Right cardiac atrium (tissue), 5 donors: ENCODE measurements at places on chromosomes 5 and 9. TPM values are rescaled to one million over a fixed set of nuclear protein-coding genes. Genes with fewer than 3 reads are reported as not detected.

- no peak for DNase-seq
These were observed 386.1 kb downstream of the ACTL7B start for GRCh38 chr9:108469654-108470053.

DNA sequence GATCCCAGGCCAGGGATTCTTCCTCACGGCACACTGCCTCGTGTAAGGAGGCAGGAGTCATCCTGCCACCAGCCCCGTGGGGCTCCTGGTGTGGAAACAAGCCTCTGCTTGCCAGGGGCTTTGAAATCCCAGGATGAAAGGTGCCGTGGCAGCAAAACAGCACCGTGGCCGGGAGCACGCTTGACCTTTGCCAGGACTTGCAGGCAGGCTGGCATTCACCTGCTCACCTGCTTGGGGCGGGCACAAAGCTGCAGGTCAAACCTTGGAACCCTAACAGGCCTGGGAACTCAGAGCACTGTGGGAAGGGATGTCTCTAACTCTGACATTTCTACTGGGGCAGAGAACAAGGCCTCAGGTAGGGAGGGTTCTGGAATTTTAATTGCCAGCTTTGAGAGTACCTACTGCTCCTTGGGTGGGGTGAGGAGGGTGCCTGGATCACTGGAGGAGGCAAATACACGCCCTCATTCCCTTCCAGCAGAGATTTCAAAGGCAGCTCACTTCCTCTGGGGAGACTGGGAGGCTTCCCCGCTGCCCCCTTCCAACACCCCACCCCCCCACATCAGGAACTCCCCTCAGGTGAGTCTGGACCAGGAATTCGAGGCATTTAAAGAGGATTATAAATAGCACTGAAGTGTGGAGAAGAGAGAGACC is 45.6 kb upstream of the STXBP1 start:
- DNase-seq: peak; percentile 40

DNA sequence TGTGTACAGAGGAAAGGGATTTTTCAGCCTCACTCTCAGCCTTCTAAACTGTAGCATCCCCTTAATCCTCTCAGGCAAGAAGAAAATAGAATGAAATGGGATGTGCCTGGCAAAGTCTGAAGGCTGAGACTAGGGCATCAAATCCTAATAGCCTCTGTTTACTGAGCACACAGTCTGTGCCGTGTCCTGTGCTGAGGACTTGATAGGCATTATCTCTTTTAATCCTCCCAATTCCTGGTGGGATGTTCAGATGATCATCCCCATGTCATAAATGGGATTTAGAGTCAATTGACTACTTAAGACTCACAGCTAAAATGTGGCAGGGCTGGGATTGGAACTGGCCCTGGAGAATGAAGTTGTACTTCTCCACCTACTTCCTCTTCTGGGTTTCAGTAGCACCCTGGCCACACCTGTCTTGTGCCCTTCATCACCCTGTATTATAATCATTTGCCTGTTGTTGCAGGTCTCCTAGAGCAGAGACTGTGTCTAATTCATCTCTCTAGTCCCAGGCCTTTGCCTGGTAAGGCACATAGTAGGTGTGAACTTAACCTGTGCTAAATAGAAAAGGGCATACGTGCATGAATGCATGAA is 81.0 kb downstream of the WWC1 start:
- DNase-seq: no peak

GRCh38 chr5:136656811-136657210 is 291.5 kb upstream of the TRPC7 start:
- DNase-seq: no peak

DNA sequence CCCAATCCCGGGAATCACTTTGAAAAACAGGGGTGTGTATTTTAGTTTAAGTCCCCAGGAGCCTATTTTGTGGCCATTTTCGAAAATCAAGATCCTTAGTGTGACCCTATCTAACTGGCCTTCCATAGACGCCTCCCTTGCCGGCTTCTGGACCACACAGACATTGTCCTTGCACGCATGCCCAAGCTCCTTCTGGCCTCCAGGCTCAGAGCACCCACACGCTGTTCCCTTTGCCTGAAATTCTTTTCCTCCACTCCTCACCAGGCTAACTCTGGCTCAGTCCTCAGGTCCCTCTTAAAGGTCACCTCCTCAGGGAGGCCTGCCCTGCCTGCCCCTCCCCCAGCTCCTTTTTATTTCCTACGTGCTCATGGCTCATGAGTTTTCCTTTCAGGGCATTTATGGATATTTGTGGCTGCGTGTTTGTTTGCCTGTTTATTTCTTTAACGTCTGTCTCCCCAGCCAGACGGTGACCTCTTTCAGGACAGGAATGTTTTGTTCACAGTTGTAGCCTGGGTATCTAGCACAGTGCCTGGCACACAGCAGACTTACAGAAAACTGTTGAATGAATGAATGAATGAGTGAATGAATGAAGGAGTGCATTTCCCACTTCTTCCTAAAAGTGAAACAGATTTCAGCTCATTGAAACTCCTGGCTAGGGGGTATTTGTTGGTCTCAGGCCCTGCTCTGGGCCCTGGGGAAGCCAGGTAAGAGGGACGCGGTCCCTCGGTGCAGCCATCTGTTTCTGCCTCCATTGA is 79.1 kb upstream of the IER5L start:
- DNase-seq: peak; percentile 23

DNA sequence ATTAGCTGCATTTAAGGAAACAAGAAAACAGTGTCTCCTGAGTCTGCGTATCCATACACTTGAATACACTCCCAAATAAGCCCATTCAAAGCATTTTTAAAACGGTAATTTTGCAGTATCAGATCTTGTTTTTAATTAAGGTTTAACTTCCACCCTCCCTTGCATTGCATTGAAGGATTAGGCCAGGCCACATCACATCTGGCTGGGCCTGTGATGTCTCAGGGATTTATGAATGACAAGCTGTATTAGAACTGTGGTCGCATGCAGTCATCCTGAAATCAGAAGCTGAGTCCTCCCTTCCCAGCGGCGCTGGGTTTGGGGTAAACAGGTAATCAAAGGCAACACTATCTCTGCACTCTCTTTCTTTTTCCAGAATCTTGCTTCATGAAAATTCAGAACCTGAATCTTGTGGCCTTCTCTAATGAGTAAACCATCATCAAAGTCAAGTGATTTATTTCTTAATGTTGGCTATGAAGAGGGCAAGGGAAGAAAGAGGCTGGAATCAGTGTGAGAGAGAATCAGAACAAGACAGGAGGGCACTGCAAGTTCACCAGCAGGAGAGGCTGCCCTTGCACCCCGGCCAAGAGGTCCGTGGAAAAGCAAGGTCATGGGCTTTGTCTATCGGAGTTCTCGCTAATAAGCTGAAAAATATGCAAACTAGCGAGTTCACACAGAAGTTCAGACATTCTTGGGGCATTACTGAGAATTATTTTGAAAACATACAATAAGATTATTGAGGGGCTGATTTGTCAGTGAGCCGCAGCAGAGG is 80.0 kb upstream of the ZSWIM6 start:
- no peak for DNase-seq

DNA sequence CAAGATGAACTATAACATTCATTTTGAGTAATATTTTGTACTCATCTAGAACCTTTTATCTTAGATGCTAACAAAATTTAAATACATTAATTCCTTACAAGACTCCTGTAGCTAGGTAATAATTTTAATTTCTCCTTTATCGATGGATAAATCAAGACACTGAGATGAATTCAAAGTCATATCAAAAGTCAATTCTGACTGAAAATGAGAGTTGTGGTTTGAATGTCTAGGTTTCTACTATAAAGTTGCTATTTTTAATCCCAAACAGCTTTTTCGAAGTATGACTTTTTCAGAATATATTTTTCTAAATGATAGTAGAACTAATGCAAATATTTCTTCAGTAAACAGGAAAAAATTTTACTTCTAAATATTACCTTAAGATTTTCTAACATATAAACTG is 491.7 kb upstream of the FAM174A start:
- no peak for DNase-seq

- DNase-seq: no peak
These were observed 84.1 kb downstream of the SNX18 start for GRCh38 chr5:54601411-54602230.

DNA sequence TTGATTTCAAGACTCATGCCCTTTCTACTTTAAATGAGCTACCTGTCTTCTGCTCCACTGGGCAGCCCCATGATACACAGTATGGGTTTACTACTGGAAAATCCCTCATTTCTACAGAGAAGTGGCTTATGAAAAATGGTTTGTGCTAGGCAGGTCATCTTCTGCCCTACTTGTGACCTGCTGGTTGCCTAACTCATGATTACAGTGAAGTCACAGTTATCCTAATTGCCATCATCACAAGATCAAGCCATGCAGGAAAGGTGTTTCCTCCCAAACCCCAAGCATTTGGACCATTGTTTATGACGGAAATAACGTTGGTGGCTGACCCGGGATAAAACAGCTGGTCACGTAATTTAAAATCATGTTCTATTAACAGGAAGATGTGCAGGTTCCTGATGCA is 330.6 kb downstream of the ACTL7B start:
- no peak for DNase-seq

- no peak for DNase-seq
These were observed 300.4 kb downstream of the DTWD2 start for GRCh38 chr5:118687661-118688621.

DNA sequence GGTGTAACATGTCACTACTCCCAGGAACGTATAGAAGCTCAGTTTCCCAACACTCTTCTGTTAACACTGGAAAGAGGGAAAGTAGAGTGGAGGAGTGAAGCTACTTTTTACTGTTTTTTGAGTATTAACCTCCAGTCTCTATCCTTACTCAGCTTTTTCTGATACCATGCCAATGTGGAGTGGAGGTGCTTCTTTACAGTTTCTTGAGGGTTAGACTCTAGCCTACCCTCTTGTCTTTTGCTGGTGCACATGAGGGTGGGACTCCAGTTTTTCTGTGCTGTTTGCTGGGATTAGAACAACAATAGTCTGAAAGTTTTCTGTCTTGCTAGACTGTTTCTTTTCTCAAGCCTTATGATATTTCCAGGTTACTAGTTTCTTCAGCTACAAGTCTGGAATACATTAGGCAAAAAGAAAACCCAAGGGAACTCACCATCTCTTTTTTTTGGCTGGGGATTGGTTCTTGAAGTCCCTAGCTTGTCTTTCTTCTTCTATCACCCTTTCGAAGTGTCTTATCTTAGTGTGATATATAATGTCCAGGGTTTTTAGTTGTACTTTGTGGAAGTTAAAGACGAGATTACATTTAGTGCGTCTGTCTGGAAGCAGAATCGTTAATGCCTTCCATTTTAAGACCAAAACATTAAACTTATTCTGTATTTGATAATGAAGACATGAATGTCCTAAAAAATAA is 35.9 kb downstream of the PRR16 start:
- no peak for DNase-seq

DNA sequence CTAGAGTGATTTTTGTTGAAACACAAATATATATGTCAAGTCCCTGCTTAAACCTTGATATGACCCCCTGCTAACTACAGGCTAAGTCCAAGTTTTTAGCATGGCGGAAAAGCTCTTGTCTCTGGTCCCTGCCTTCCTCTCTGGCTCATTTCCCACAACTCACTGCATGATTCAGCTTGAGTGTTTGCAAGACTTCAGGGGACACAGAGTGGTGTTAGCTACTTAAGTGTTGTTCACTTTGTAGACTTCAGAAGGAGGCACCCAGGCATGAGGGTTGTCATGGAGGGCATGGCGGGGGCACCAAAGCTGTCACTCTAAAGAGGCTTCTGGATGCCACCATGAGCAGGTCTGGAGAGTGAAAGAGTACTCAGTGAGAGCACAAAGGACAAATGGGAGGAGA is 362.4 kb upstream of the ACTBL2 start:
- DNase-seq: no peak

GRCh38 chr5:131322926-131323325 is 59.1 kb downstream of the CDC42SE2 start:
- no peak for DNase-seq

- no peak for DNase-seq
These were observed 210.2 kb downstream of the MEF2C start for GRCh38 chr5:88672644-88673252.

DNA sequence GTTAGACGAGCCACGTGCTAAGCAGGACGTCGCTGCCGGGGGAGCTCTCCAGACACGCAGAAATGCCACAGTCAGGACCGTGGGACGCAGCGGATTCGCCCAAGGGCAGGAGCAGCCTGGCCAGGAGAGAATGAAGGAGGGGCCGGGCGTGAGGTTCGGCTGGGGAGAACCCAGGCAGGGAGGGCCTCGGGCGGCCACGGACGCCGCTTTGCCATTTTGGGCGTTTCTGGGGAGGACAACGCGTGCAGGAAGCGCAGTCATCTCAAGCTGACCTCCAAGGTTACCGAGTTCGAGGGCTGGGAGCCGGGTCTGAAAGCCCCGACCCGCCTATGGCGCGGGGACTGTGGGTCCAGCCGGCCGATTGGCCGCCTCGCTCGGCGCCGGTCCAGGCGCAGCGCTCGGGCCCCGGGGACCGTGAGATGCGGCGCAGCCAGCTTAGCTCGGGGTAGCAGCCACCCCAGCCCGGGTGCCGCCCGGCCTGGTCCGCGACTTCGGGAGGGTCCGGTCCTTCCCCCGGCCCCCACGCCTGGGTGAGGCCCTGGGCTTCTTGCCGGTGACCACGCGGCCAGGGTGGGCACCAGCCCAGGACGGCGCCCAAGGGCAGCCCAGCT is 760 bp upstream of the MAN1B1 start:
- DNase-seq: peak; percentile 87

GRCh38 chr5:116415182-116415581 is 159.4 kb downstream of the SEMA6A start:
- no peak for DNase-seq

GRCh38 chr5:56112526-56113121 is 117.9 kb upstream of the IL6ST start:
- no peak for DNase-seq

PKN3 gene
- 7.3 TPM for total RNA-seq

MOCS2 gene
- 86.5 TPM for total RNA-seq

FBLL1 gene
- not detected for total RNA-seq

FCN1 gene
- total RNA-seq: 1.4 TPM

ANKRD31 gene
- total RNA-seq: 0.14 TPM

INSL6 gene
- not detected for total RNA-seq

PALM2AKAP2 gene
- 82.5 TPM for total RNA-seq

SHOC1 gene
- total RNA-seq: not detected

ECM2 gene
- 17.6 TPM for total RNA-seq

MARCOL gene
- not detected for total RNA-seq

KCTD16 gene
- total RNA-seq: 0.66 TPM

RAB3C gene
- total RNA-seq: 0.40 TPM

LHX3 gene
- not detected for total RNA-seq

NMUR2 gene
- not detected for total RNA-seq

GGTA1 gene
- total RNA-seq: 12.3 TPM

AGXT2 gene
- not detected for total RNA-seq
